GM12878 (cell line): ENCODE measurements at places on chromosomes 3 and 15.

DNA sequence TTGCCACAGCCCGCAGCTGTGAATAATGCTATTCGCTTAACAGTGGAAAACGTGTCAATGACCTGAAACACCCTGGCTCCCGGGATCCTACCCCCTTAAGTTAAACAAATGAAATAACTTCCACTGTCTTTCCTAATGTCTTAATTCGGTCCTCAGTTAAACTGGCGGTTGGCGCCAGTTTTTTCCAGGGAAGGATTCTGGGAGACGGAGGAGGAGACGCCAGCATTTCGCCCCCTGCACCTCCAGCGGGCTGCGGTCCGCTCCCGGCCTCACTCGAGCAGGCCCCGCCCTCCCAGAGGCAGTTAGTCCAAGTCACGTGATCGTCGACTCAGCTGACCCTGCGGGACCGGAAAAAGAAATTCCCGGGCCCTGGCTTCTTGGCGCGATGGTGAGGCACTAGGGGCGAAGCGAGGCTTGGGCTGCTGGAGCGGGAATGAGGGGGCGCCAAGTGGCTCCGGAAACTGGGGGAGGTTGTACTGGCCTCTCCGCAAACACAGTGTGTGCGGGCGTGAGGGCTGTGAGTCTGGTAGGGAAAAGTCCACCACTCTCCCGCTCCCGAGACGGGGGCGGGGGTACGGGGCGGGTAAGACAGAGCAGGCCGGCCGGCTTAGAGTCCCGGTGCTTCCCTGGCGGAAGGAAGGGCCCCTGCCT, at the start of gene COMMD4:
COMMD4 (plus strand) TSS at position 359 of the 651 bp plus-strand sequence; CDS start at position 386, 27 bp downstream.
- DNase-seq, result no peak

- DNase-seq, result no peak
These were observed 291.7 kb downstream of the SUCLG2 start for GRCh38 chr3:67362686-67363085.

GRCh38 chr3:174216946-174217718, 642.0 kb upstream of the NAALADL2 start:
- no peak for DNase-seq

GRCh38 chr3:105836533-105836932, 32.3 kb downstream of the CBLB start:
- peak; percentile 68 for DNase-seq

GRCh38 chr3:100160521-100160920, 46.2 kb upstream of the FILIP1L start:
- no peak for DNase-seq

- no peak for DNase-seq
These were observed 16.0 kb downstream of the UBE2E2 start for GRCh38 chr3:23219117-23219516.

GRCh38 chr15:83396101-83396500, 51.0 kb upstream of the SH3GL3 start:
- no peak for DNase-seq

GRCh38 chr15:60869851-60870250, 359.3 kb downstream of the RORA start:
- no peak for DNase-seq

DNA sequence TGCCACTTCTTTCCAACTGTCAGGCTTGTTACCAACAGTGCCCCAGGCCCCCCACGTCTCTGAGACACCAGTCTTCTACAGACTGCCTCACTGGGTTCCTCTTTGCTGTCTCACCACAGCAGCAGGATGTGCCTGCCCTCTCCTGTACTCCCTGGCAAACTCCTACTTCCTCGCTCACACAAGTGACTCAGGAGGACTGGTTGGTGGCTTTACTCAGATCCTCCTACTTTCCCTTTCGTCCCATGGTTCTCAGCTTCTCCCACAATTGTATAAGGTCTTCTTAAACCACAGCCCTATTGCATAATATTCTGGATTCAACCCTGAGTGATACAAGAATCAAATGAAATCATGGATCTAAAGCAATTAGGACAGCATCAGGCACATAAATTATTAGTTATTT, 246.6 kb upstream of the PROK2 start:
- DNase-seq, result no peak

- no peak for DNase-seq
These were observed 2.7 kb downstream of the LIPH start for GRCh38 chr3:185549651-185550111.

GRCh38 chr15:100230784-100231183, 111.0 kb downstream of the ADAMTS17 start:
- DNase-seq, result no peak

DNA sequence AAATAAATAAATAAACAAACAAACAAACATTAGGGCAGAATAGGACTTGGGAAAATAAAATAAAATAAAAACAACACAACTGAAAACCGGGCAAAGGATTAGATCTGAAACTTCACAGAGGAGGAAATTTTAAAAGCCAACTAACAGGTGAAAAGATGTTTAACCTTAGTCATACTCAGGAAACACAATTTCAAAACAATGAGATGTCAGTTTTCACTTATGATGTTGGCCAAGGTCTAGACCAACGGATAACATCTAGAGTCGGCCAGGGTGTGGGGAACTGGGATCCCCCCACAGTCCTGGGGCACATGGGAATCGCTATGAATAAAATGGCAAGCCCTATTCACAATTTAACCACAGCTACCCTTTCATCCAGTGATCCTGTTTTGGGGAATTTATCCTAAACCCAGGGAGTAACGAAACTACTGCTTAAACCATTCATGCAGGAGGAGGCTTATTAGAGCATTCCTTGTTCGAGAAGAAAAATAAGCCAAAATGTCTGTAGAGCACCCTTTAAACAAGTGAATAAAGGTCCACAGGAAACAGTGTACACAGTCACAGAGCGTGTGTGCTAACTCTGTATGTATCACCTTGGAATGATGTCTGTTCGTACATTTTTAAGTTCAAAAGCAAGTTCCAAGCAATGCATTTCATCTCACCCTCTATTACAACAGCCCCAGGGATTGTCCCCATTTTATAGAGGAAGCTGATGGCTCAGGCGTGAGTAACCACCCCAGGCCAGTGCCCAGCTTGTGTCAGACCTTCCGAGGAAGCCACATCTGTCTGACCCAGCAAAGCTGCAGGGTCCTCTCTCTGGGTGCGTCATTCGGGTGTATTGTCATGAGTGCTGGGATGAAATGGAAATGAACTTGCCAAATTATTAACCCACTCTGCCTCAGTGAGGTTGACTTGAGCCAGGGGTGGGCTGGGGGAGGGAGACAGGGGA, 6.3 kb upstream of the ANPEP start:
- no peak for DNase-seq

GRCh38 chr15:90987561-90988141, 6.7 kb downstream of the PRC1 start:
- no peak for DNase-seq

GRCh38 chr3:178705925-178706324, 169.7 kb downstream of the KCNMB2 start:
- no peak for DNase-seq

GRCh38 chr3:186810336-186810996, 4.2 kb upstream of the RFC4 start:
- no peak for DNase-seq

DNA sequence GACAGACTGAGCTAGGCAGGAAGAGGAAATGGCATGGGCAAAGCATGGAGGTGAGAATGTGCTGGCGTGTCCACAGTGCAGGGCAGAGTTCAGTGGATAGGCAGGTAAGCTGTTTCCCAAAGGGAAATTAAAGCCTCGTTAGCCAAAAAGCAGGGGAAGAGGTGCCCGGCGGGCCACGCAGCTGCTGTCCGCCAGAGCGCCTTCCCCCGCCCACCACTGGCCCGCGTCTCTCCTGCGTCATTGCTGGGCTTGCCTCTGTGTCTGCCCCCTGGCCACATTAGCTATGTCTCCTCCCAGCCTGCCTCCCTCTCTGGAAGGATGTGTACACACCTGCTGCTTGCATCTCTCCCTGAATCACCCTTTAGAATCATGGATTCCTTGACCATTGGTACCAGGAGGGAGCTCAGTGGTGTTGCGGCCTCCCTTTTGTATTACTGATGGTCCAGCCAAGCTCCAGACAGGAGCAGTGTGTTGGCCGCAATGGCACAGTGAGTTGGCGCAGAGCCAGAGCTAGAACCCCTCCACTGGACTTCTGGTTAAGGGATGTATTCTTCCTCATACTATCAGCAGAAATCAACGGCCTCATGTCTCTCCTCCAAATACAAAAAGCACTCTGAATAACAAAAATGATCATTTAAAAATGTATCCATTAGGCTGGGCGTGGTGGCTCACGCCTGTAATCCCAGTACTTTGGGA, 26.6 kb downstream of the SLC28A1 start:
- DNase-seq, result no peak
